ENCODE measurements at places on chromosomes 3 and 15.

GRCh38 chr3:4985330-4986174 is 6.3 kb downstream of the BHLHE40 start:
- peak; percentile 40 for DNase-seq

DNA sequence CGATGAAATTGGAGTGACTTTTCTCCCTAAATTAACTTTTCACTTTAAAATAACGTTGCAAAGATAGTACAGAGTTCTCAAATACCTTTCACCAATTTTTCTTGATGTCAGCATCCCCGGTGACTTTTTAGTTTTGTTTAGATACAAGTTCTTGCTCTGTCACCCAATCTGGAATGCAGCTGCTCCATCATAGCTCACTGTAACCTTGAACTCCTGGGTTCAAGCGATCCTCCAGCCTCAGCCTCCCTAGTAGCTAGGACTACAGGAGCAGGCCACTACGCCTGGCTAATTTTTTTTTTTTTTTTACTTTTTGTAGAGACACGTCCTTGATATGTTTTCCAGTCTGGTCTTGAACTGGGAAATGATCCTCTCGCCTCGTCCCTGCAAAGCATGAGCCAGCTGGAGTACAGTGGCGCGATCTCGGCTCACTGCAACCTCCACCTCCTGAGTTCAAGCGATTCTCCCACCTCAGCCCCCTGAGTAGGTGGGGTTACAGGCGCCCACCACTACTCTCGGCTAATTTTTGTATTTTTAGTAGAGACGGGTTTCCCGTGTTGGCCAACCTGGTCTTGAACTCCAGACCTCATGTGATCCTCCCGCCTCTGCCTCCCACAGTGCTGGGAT is 747 bp downstream of the NSUN3 start:
- no peak for DNase-seq

DNA sequence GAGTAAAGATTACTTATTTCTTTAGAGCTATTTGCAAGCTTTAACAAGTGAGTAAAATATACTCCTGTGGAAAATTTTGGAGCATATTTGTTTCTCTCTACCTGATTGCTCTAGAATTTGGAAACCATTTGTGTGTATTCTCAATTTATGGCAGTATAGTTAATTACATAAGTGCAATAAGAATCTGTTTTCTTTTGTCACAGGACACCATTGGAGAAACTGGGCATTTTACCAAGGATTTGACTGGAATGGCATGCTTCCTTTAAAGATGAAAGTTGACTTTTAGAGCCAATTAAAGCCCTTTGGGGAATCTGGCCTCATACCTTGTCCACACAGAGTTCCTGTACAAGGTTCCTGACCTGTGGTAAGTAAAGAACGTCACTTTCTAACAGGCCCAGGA is 38.4 kb downstream of the PAQR5 start:
- DNase-seq: no peak

GRCh38 chr3:21392526-21392925 is 358.5 kb downstream of the ZNF385D start:
- peak; percentile 44 for DNase-seq

- DNase-seq: no peak
Measured at GRCh38 chr3:140854961-140855360, 86.7 kb upstream of the SLC25A36 start.
